Stimulated activated CD4-positive, alpha-beta T cell treated with anti-CD3 and anti-CD28 coated beads, Interleukin-1b, Interleukin-23, amount 100 ng/mL, for 4 hours (primary cell): ENCODE measurements at places on chromosomes 4 and X.

- DNase-seq, result no peak
These were observed 199.0 kb upstream of the NUDT6 start for GRCh38 chr4:123121241-123121907.

- no peak for DNase-seq
These were observed 147.8 kb downstream of the PCDH18 start for GRCh38 chr4:137384476-137384875.

DNA sequence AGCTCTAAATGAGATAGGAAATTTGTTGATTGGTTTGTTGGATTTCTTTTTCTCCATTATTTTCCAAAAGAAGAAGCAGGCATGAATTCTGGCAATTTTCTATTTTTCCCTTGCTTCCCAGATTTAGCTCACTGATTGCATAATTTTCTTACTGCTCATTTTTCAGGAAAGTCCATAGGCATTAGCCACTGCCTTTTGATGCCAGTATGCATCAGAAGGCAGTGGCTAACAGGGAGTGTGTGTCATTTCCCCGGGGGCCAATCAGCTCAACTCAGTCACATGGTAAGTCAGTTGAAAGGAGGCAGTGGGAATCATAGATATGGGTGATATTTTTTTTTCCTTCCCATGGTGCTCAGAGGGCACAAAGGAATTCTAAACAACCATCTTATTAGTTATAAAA lies 156.7 kb downstream of the TRIML1 start:
- DNase-seq, result no peak

DNA sequence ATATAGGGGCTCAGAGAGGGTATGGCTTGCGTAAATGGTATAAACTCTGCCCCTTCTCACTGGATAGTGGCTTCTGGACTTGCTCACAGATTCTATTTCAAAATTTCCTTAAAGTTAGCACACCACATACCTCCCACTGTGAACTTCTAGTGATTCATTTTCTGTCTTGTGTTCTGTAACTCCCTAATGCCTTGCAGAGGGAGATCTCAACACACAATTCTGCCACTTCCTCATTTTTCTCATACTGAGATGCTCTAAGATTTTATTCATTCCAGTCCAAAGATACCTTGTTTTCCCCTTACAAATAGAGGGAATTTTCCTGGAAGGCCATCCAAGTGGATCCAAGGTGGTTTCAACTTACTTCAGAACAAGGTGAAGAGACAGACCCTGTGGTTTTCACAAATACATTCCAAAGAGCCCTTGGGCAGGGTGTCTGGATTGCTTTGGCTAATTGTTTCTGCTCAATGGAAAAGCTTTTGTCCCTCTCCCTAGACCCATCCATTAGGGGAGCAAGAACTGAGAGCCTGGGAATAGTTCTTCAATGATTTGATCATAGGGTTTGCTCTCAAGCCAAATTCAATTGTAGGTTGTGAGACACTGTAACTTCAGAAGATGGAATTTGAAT lies 52.1 kb upstream of the CAPN6 start:
- no peak for DNase-seq

DNA sequence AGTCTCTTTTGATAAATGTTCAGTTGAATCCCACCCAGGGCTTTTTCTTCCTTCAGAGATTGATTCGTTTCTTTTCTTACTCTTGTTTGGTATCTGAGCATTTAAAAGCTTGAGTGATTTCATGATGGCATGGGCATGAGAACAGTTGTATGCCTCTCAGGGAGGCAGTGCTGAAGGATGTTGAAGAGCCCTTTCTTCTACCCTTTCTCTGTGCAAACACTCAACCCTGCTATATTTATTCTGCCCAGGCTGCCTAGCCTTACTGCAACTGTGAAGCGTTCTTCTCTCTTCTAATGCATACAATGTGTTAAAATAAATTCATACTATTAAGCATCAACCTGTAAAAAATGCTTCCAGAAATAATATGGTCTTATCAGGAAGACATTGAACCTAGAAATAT lies 367.6 kb upstream of the LCORL start:
- DNase-seq, result no peak

DNA sequence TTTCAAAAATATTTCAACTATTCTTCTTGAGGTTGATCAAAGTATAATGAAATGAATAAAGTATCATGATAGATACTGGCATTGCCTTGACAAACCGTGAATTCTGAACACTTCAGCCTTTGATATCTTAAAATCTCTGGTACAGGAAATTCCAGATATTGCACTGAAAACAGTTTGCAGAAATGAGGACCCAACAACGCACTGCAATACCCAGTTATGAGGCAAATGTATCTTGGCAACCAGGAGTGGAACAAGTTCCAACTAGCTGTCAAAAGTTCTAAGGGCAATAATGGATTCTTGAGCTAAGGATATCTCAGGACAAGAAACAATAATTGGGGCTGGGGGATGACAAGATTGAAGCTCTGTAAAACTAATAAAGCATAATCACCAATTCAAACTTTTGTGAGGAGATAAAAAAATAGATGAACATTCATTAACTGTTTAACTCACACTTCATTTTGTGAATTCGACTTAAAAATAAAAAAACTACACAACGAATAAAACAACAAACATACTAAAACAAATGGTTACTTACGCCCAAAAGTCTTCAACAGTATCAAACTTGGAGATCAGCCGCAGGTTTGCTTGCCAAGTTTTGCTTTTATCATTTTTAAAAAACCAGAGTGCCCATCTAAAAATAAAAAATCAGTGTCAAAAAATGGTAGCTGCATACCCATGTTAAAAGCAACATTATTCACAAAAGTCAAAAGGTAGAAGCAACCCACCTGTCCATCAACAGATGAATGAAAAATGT lies 38.1 kb downstream of the EIF4E start:
- no peak for DNase-seq

DNA sequence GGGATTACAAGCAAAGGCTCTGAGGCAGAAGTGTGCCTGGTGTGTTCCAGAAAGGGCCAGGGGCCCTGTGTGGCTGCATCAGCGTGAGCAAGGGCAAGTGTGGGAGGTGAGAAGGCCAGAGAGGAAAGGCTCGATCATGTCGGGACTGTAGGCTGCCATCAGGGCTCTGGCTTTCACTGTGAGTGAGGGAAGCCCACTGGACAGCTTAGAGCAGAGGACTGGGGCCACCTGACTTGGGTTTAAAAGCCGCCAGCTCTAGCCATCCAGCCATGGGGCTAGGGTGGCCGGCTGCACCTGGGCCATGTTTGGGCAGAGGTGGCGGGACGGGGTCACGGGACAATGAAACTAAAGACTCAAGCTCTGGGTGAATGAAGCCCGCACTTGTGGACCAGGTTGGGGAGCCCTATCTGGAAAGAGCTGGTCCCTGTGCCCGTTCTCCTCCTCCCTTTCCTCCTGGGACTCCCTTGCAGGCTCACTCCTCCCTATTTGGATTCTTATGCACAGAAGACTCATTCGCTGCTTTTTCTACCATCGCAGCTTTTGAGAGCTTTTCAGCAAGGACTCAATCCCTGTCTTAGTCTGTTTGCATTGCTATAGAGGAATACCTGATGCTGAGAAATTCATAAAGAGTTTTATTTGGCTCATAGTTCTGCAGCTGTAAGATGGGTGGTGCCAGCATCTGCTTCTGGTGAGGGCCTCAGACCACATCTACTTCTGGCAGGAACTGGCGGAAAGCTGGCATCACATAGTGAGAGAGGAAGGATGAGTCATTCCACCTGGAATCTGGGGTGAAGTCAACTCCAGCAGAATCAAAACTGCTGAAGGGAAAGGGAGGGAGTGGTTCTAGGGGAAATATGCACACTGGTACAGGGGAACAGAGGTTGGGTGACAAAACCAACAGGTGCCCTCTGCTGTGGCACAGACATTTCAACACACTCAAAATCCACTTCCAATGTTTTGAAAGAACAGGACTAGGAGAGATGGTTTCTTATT lies 15.3 kb downstream of the CTAG1B start:
- no peak for DNase-seq

GRCh38 chrX:136742721-136743379 lies 37.9 kb downstream of the ARHGEF6 start:
- no peak for DNase-seq

DNA sequence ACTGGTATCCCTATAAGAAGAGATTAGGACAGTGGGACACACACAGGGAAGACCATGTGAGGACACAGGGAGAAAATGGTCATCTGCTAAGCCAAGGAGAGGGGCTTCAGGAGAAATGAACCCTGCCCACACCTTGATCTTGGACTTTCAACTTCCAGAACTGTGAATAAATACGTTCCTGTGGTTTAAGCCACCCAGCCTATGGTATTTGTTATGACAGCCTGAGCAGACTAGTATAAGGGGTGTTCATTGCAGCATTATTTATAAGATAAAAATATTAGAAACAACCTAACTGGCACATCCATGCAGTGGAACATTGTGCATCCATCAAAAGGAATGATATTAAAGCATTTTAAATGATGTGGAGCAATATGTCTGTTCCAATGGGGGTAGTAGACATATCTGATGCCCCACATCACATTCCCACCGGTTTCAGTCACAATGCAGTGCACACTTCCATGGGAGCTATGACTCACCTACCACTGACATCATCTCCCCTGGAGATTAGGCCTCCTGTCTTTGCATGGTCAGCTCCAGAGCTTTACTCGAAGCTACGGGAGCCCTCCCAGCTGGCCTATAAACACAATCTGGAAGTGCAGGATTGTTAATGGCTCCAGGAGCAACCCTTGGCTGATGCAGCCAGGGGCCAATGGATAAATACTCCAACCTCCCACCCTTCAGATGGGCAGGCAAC lies 38.9 kb upstream of the MAMLD1 start:
- DNase-seq, result no peak

GRCh38 chrX:129516402-129516801 lies 6.9 kb downstream of the SMARCA1 start:
- no peak for DNase-seq

DNA sequence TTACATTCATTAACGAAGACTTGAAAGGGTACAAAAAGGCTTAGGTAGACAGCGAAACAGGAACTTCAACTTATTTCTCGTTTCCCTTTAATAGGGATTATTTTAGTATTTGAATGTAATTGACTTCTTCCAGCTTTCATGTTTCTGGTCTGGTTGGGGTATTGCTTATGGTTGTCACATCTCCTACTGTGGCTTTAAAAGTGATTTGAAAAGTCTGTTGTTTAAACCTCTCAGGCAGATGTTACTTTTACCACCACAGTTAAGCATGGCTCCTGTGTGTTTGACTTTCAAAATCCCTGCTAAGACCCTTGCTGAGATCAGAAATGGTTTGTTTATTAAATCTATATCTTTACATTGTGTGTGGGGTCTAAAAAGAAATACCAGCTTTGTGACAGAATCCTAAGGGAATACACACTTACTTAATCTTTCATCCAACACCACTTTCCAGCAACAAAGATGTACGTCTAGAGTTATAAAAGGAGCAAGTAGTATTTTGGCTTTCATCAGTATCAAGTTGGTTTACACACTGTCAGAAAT lies 661.2 kb downstream of the FAT4 start:
- no peak for DNase-seq

DNA sequence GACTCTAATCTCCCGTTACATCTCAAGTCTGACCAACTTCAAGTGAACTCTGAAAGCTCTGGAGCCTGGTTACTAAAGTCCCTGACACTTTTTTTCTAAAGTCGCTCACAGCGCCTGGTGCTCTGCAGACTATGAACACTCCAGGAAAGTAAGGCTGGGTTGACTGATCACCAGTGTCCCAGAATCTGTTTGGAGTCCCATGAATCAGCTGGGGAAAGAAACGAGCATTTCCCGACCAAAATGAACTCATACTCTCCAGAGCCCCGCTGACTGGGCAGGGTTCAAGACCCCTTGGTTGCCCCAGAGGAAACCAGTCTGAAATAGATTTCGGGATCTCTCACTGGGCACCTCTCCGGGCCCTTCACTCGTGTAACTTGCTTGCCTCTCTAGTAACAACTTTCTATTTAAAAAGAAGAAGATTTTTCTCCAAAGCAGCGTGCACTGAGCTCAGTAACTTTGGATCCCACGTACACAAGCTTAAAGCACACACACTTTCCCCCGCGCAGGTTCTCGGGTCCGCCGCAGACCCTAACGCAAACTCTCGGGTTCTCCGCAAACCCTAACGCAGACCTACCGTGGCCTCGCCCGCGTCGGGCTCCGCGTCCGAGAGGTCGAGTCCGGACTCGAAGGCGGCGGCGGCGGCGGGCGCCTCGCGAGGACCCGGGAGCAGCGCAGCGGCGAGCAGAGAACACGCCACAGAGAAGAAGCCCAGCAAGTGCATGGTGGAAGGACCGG lies 964 bp downstream of the VEGFC start:
- DNase-seq, result no peak

GRCh38 chr4:151045907-151046306 lies 30.8 kb upstream of the LRBA start:
- DNase-seq, result no peak

- no peak for DNase-seq
These were observed 14.0 kb downstream of the DSPP start for GRCh38 chr4:87622303-87622702.

- no peak for DNase-seq
These were observed 369.5 kb downstream of the GBA3 start for GRCh38 chr4:23062188-23062587.

DNA sequence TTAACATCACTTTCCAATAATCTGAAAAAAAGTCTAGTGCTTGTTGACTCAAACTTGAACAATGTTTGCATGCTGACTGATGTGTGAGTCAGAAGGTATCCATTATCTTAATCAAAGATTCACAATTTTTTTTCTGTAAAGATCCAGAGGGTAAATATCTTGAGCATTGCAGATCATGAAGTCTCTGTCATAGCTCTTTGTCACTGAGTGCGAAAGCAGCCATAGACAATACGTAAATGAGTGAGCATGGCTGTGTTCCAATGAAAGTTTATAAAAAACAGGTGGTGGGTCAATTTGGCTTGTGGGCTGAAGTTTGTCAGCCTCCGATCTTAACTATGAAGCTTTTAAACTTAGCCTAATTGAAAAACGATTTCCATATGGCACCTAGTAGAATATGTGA lies 37.7 kb downstream of the NHS start:
- no peak for DNase-seq

GRCh38 chr4:7003176-7003878 lies 39.8 kb upstream of the TADA2B start:
- no peak for DNase-seq

- no peak for DNase-seq
These were observed 98.3 kb downstream of the BMPR1B start for GRCh38 chr4:94856030-94856429.

GRCh38 chr4:48661391-48661790 lies 118.7 kb downstream of the FRYL start:
- DNase-seq, result no peak

- DNase-seq, result no peak
These were observed 378.4 kb upstream of the PCDH7 start for GRCh38 chr4:30341731-30342130.

DNA sequence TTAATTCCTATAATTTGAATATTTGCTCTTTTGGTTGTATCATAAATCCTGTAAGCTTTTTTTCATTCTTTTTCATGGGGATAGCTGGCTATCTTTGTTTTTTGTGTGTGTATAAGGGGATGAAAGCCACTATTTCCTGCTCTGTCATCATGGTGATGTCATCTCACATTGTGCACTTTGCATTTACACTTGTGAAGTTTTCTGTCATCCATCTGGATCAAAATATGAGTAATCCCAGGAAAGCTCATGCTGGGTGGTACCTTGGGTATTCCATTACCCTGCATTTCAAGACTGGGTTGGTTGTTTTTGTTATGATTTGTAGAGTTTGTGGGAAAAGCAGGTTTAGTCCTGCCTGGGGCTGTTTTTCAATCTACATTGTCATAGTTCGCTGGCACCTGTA lies 367.3 kb downstream of the CHIC1 start:
- DNase-seq, result no peak

GRCh38 chr4:184382189-184382846 lies 92.0 kb downstream of the IRF2 start:
- DNase-seq, result no peak

GRCh38 chr4:71992571-71993312 lies 39.1 kb upstream of the NPFFR2 start:
- no peak for DNase-seq

- DNase-seq, result no peak
These were observed 42.1 kb downstream of the ZCCHC13 start for GRCh38 chrX:74346088-74346487.
